ENCODE measurements at places on chromosomes 5 and 9. TPM values are rescaled to one million over a fixed set of nuclear protein-coding genes. Genes with fewer than 3 reads are reported as not detected.

DNA sequence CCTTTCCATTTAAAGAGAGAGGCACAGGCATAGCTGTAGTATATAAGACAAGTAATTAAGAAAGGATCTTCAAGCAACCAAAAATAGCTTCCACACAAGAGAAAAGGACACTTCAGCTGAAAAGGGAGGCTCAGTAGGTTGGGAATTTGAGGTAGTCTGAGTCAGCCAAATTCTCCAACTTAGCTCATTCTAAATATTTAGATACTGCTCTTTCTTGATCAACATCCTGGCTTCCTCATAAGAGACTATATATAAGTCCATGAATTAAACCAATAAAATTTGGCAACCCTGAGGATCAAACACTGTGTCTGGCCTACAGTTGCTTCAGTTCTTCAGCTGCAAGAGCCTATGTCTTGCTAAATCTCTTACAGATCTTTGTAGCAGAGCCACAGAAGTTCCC, 17.8 kb downstream of the HINT1 start:
- peak; percentile 82 for DNase-seq

DNA sequence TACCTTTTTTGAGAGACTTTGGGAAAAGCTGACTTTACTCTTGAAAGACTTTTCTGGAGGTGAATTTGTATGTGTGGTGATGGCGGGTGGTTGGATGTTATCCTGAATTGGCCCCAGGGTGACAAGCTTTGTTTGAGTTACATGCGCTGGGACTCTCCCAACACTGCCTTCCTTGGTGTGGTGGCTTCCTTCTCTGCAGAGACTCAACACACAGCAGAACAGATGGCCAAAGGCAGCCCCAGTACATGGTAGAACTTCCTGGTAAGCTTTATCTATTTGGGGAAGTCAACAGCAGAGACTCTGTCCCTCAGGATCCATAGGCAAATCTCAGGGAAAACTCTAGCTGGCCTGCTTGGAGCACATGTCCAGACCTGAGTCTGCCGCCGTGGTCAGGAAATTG, 18.1 kb downstream of the C1QTNF2 start:
- DNase-seq = no peak

DNA sequence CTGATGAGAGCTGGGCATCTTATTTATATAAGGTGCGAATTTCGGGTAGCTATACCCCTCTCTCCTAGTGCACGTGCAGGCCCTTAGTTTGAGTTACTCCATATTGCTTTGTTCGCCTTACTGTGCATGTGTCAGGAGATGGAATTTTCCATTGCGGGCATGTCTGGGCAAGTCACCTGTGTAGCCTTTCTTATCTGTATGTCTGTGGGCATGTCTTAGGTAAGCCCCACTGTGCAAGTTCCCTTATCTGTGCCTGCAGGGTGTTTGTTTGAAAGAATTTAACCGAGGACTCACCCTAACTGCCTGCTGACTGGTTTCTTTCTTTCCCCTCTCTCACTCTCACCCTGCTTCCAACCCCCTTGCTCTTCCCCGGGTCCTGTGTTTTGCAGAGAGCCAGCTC, 140.7 kb upstream of the RANBP3L start:
- no peak for DNase-seq

GRCh38 chr9:14141699-14142098, 172.2 kb downstream of the NFIB start:
- DNase-seq = no peak

- no peak for DNase-seq
Measured at GRCh38 chr5:77200663-77201062, 9.8 kb upstream of the PDE8B start.

- no peak for DNase-seq
Measured at GRCh38 chr5:129912601-129913255, 8.5 kb downstream of the CHSY3 start.

The NME5 gene
- under 0.01 TPM for total RNA-seq

The OXCT1 gene
- 24.7 TPM for total RNA-seq

The SLC45A2 gene
- not detected for total RNA-seq

Measured in IMR-90 (cell line).